Gastrocnemius medialis (tissue), 4 donors: ENCODE measurements at places on chromosomes 13 and 19. TPM values are rescaled to one million over a fixed set of nuclear protein-coding genes. Genes with fewer than 3 reads are reported as not detected.

EMP3 gene
- 3.8 TPM for total RNA-seq

KMT2B gene
- 39.0 TPM for total RNA-seq

LRG1 gene
- 0.15 TPM for total RNA-seq

KCNN4 gene
- not detected for total RNA-seq

HSH2D gene
- total RNA-seq = not detected

DNA sequence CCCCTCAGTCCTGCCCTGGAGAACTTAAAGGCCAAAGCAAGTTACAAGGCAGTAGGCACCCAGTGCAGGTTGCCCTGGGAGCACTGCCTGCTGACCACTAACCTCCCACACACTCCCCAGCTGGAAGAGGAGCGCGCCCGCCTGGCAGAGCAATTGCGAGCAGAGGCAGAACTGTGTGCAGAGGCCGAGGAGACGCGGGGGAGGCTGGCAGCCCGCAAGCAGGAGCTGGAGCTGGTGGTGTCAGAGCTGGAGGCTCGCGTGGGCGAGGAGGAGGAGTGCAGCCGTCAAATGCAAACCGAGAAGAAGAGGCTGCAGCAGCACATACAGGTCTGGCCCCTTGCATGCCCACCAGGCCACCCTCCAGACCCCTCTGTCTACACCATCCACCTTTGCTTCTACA is 61.1 kb downstream of the KCNC3 start:
- H3K4me3 ChIP-seq = no peak overlapping the region
- no peaks in the 10 kb centered on the region for H3K27me3 ChIP-seq
- DNase-seq = no peak
- H3K27ac ChIP-seq = no peak overlapping the region
- H3K4me1 ChIP-seq = no peaks in the 10 kb centered on the region
- no peaks in the 10 kb centered on the region for H3K36me3 ChIP-seq

DNA sequence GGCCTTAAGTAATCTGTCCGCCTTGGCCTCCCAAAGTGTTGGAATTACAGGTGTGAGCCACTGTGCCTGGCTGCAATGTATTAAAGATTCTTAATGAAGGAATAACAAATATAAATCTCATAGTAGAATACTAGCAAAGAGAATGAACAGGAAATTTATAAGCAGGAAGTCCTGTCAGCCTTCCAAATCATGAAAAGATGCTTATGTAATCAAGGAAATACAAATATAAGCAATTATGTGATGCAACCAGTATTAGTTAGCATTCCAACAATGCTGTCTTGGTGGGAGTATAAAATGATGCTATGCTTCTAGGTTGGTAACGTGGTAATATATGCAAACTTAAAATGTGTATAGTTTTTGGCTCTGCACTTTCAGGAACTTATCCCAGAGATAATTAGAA is 133.8 kb downstream of the PDS5B start:
- no peaks in the 10 kb centered on the region for H3K27me3 ChIP-seq
- no peaks in the 10 kb centered on the region for H3K36me3 ChIP-seq
- H3K4me3 ChIP-seq = no peak overlapping the region
- H3K4me1 ChIP-seq = no peaks in the 10 kb centered on the region
- no peak overlapping the region for H3K27ac ChIP-seq
- DNase-seq = no peak

DNA sequence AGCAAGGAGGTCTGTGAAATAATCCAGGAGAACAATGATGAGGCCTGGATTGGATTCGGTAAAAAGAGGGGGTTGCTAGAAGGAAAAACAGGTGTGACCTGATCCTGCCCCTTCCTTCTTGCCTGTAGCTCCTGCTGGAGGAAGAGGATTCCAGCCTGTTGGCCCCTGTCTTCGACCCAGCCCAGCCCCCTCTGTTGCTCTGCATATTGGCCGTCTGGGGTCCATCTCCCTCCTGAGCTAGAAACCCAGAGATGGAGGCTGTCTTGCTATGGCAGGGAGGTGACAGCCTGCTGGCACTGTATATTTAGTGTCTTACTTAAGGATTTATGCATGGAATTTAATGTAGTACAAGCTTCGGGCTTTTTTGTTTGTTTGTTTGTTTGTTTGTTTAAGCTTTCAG is 6.6 kb downstream of the DMRTC2 start:
- no peak overlapping the region for H3K27ac ChIP-seq
- no peaks in the 10 kb centered on the region for H3K27me3 ChIP-seq
- H3K36me3 ChIP-seq = no peaks in the 10 kb centered on the region
- H3K4me1 ChIP-seq = no peaks in the 10 kb centered on the region
- no peak for DNase-seq

- H3K27ac ChIP-seq = no peak overlapping the region
- H3K27me3 ChIP-seq = peaks cover 19% of the 10 kb centered on the region
- no peaks in the 10 kb centered on the region for H3K36me3 ChIP-seq
Observed at GRCh38 chr19:39915848-39916215, 18.6 kb downstream of the FCGBP start.

GRCh38 chr13:94395860-94396259 is 83.6 kb downstream of the DCT start:
- H3K27me3 ChIP-seq = no peaks in the 10 kb centered on the region
- no peaks in the 10 kb centered on the region for H3K36me3 ChIP-seq
- no peak overlapping the region for H3K27ac ChIP-seq
- no peak for DNase-seq

GRCh38 chr13:34943436-34944273 is 1.6 kb downstream of the NBEA start:
- H3K27ac ChIP-seq = peak overlapping the region; percentile 74
- peak overlapping the region; percentile 95 for H3K4me3 ChIP-seq
- DNase-seq = no peak
- H3K27me3 ChIP-seq = no peaks in the 10 kb centered on the region

DNA sequence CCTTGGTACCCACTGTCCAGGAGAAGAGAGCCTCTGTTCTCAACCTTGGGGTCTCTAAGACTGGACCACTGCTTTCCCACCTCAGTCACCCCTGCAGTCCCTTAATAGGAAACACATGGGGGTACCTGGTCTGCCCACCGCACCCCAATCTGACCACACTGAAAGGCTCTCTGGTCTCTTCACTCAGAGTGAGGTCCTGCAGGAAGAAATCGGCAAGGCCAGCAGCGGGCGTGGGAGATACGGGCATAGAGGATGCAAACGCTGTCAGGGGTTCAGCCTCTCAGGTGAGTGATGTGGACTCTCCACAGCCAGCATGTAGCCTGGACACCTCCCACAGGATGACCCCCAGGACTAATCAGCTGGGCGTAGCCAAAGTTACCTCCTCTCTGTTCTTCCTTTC is 3.5 kb downstream of the SIGLEC9 start:
- no peak overlapping the region for H3K27ac ChIP-seq
- H3K36me3 ChIP-seq = no peaks in the 10 kb centered on the region
- DNase-seq = no peak
- H3K27me3 ChIP-seq = no peaks in the 10 kb centered on the region
- no peaks in the 10 kb centered on the region for H3K4me1 ChIP-seq

DNA sequence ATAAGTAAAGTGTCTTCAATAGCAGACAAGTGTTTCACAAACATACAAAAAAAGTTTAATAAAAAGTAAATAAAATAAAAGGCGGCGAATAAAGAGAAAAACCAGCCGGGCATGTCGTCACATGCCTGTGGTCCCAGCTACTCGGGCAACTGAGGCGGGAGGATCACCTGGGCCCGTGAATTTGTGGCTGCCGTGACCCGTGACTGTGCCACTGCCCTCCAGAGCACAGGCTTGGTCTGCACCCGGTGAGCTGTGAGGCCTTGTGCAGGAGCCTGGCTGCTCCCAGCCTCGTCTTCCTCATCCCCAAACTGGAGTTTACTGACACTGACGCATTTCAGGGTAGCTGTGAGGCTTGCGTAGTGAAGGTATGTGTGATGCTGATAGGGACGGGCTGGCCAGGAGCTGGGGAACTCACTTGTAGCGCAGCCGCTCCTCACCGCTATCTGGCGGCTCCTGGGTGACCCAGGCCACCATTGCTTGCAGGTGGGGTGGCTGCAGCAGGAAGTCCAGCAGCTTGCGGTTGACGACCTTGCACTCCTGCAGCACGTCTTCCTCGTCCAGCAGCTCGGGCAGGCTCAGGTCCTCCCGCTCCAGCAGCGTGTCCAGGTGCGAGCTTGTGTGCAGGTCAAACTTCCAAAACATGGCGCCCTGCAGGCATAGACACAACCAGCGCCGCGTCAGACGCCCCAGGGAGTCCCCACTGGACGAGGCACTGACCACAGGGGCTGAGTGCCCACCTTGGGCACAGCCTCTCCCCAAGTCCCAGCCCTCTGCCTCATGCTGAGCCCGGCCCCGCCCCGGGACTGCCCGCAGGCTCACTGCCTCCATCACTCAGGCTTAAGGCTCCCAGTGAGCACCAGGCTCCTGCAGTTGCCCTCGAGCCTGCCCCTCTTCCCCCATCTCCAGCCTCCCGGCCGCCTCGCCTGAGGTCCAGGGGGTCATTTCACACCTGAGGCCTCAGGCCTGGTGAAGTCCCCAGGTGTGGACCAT is 12.1 kb downstream of the PPP6R1 start:
- H3K4me3 ChIP-seq = no peak overlapping the region
- peaks cover 50% of the 10 kb centered on the region for H3K36me3 ChIP-seq
- no peaks in the 10 kb centered on the region for H3K4me1 ChIP-seq
- no peaks in the 10 kb centered on the region for H3K27me3 ChIP-seq

GRCh38 chr19:13234518-13234917 is 84.3 kb downstream of the IER2 start:
- H3K27ac ChIP-seq = no peak overlapping the region
- no peaks in the 10 kb centered on the region for H3K4me1 ChIP-seq
- no peaks in the 10 kb centered on the region for H3K27me3 ChIP-seq
- no peaks in the 10 kb centered on the region for H3K36me3 ChIP-seq
- H3K4me3 ChIP-seq = no peak overlapping the region

GRCh38 chr19:48651683-48652048 is 5.7 kb upstream of the CA11 start:
- no peaks in the 10 kb centered on the region for H3K4me1 ChIP-seq
- no peaks in the 10 kb centered on the region for H3K36me3 ChIP-seq
- no peak overlapping the region for H3K4me3 ChIP-seq
- H3K27me3 ChIP-seq = no peaks in the 10 kb centered on the region
- no peak overlapping the region for H3K27ac ChIP-seq

DNA sequence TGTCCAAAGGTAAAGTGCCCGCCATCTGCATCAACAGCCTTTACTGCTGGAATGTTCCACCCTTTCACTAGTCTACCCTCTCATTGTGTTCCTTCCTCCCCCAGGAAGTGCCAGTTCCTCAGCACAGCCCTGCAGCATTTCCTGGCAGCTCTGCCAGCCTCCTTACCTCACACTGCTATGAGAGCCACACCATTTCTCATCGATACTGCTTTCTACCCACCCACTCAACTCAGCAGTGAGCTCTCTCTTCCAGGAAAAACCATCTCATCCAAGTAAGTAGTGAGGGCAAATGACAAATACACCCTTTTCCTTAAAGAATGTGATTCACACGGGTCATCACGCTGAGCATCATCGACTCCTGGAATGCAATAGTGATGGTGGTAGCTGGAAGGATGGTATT is 19.8 kb downstream of the UQCRFS1 start:
- no peak for DNase-seq
- no peaks in the 10 kb centered on the region for H3K4me1 ChIP-seq
- H3K36me3 ChIP-seq = no peaks in the 10 kb centered on the region
- no peaks in the 10 kb centered on the region for H3K27me3 ChIP-seq
- H3K4me3 ChIP-seq = no peak overlapping the region

DNA sequence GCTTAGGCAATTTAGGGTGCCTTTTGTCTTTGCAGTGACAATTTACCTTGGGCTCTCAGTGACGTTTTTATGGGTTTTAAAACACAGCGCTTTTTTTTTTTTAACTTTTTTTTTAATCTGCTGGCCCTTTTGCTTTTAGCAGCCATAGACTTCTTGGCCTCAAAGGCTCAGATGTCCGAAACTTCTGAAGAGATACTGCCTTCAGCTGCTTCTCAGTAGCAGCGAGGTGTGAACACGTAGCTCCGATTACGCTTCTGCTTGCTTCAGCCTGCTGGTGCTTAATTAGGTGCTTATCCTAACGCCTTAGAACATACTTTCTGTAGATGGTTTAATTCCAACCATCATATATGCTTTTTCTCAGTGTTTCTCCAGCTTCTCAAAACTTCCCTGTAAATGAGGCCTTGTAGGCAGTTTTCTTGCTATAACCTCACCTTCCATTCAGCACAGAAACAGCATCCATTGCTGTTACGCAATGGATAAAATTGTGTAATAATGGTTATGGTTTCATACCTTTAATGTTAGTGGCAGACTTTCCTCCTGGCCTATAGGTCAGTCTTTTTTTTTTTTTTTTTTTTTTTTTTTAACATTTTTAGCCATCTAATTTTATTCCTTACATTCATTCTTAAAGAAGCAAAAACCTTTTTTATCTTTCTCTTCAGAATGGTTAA is 723.9 kb downstream of the GPC5 start:
- no peaks in the 10 kb centered on the region for H3K36me3 ChIP-seq
- H3K4me3 ChIP-seq = no peak overlapping the region
- H3K4me1 ChIP-seq = no peaks in the 10 kb centered on the region
- no peaks in the 10 kb centered on the region for H3K27me3 ChIP-seq
- DNase-seq = no peak
- no peak overlapping the region for H3K27ac ChIP-seq

DNA sequence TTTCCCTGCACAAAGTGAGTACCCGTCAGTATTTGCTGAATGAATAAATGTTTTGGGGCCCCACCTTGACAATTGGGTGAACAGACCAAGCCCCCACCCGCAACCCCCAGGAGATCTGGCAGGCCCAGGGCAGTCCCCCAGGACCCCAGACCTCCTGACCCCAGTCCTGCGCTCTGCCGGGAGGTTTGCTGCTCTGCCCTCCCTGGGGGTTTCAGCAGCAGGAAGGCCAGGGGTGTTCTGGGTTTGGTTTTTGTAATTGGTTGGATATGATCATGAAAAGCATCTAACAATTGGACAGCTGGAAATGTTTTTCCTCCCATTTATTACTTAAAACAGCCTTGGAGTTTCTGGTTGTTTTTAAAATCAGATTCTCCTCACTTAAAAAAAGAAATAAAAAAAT is 193.8 kb downstream of the URI1 start:
- DNase-seq = no peak
- no peak overlapping the region for H3K4me3 ChIP-seq
- H3K36me3 ChIP-seq = no peaks in the 10 kb centered on the region
- H3K27ac ChIP-seq = no peak overlapping the region
- H3K27me3 ChIP-seq = no peaks in the 10 kb centered on the region
- no peaks in the 10 kb centered on the region for H3K4me1 ChIP-seq

GRCh38 chr19:46491975-46492682 is 3.5 kb downstream of the PNMA8B start:
- peaks cover 15% of the 10 kb centered on the region for H3K4me1 ChIP-seq
- H3K27ac ChIP-seq = no peak overlapping the region
- DNase-seq = no peak
- H3K27me3 ChIP-seq = peaks cover 42% of the 10 kb centered on the region
- H3K4me3 ChIP-seq = no peak overlapping the region
- no peaks in the 10 kb centered on the region for H3K36me3 ChIP-seq

- DNase-seq = no peak
- no peaks in the 10 kb centered on the region for H3K4me1 ChIP-seq
- no peaks in the 10 kb centered on the region for H3K36me3 ChIP-seq
- H3K4me3 ChIP-seq = no peak overlapping the region
- H3K27me3 ChIP-seq = no peaks in the 10 kb centered on the region
- H3K27ac ChIP-seq = no peak overlapping the region
Observed at GRCh38 chr13:80276371-80277289, 64.3 kb downstream of the SPRY2 start.

GRCh38 chr13:94996445-94996844 is 284.1 kb upstream of the SOX21 start:
- H3K27me3 ChIP-seq = peaks cover 2% of the 10 kb centered on the region
- DNase-seq = no peak
- H3K4me3 ChIP-seq = no peak overlapping the region
- H3K4me1 ChIP-seq = no peaks in the 10 kb centered on the region
- H3K27ac ChIP-seq = no peak overlapping the region
